ENCODE measurements at places on chromosomes 7 and 10.
A peak's percentile ranks its signal among the peaks of the same experiment; 100 is the strongest.

- DNase-seq, result no peak
These were observed 23.1 kb downstream of the CALHM2 start for GRCh38 chr10:103428989-103429643.

DNA sequence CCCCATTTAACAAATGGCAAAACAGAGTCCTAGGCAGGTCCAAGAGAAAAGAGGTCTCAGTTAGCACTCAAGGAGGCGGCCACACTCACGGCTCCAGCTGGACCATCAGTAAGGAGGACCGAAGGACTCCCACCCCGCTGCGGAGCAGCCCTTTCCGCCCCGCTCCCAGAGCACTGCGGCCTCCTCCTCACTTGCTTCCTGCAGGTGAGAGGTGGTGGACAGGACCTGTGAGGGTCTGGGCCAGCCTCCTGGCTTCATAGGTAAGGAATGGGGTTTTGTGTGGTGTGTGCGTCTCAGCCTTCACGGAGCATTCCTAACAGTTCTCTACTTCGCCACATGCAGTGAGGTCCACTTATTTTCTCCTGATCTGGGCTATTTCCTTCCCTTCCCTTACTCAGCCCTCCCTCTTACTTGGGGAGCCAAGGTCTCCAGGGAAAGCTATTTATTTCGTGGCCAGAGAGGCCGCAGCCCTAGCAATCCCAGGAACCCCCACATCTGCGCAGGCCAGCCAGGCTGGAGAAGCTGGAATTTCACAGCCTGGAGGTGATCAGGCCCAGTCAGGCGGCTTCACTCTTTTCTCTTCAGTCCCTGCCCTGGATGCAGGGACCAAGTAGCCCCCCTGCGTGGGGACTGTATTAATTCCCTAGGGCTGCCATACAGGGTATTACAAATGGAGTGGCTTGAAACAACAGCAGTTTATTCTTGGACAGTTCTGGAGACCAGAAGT is 45.9 kb downstream of the ZNF783 start:
- no peak for DNase-seq

DNA sequence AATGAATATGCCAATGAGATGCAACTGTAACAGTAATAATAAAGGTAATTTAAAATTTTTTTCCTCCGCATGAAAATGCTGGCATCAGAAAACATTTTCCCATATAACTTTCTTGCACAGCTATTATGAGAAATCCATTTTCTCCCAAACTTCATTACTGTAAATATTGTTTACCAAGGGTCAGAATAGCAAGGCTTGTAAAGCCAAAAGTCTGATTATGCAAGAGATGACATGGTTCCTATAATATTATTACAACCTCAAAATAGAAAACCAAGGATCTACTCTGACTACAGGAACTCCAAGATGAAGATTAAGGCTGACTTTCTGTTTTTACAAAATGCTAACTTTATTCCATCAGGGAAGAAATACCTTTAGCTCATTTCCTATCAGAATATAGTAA is 162.7 kb upstream of the CDK1 start:
- DNase-seq, result no peak

DNA sequence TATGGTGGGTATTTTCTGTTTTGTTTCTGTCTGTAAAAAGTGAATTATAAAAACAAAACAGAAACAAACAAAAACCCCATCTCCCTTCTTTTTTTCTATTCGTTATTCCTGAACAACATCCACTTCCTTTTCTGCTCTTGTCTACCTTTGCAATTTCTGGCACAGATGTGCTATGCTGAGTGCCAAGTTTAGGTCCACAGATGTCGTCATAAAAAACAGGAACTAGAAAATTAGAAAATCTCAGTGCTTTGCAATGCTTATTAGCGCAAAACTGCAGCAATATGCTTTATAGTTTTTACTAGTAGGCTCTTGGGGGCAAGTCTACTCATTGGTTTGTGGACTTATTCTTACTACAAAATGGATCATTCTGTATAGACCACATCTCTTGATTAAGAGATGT is 94.2 kb upstream of the PRKCQ start:
- DNase-seq, result no peak

GRCh38 chr7:30084212-30084611 is 50.6 kb upstream of the MTURN start:
- no peak for DNase-seq

GRCh38 chr7:24821045-24821753 is 63.9 kb upstream of the GSDME start:
- DNase-seq, result peak; percentile 16

GRCh38 chr7:127678947-127679346 is 27.0 kb downstream of the SND1 start:
- no peak for DNase-seq

- DNase-seq, result no peak
These were observed 100.2 kb downstream of the AGMO start for GRCh38 chr7:15461576-15461975.

DNA sequence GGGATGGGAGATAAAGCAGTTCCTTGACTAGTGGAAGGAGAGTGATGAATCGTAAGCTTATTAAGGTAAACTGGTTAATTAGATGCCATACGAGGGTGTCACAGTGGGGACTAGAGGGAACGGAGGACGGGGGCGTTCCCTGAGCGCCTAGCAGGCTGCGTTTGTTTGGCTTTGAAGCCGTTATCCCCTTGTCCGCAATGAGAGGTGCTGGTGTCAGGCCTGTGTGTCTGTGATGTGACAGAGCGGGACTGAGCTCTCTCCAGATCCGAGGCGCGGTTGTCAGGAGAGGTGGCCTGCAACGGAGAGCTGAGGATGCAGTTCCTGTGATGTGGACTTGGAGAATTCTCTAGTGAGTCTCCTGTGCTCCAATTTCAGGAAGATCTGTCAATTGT is 60.0 kb upstream of the PRPS1L1 start:
- peak; percentile 45 for DNase-seq

GRCh38 chr10:73553761-73554160 is 37.4 kb downstream of the USP54 start:
- no peak for DNase-seq

- no peak for DNase-seq
These were observed 69.4 kb downstream of the SH3PXD2A start for GRCh38 chr10:103786020-103786419.

DNA sequence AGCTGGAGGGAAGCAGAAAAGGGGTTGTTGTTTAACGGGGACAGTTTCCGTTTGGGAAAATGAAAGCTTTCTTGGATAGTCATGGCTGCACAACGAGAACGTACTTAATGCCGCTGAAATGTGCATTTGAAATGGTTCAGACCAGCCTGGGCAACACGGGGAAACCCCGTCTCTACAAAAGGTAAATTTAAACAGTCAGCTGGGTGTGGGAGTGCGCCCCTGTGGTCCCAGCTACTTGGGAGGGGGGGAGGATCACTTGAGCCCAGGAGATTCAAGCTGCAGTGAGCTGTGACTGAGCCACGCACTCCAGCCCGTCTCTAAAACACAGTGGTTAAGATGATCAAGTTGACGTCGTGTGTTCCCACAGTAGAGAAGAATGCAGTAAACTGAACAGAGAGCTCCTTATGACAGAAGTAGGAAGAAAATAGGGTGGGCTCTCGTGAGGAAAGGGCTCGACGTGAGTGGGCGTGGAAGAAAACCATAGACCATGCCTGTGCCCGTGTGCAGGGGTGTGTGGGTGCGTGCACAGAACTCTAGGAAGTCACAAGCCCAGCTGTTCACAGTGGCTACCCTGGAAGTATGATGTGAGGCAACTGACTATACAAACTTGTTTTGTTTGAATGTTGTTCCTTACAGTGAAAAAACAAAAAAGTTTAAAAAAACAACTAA is 4.1 kb upstream of the FUOM start:
- DNase-seq, result no peak

DNA sequence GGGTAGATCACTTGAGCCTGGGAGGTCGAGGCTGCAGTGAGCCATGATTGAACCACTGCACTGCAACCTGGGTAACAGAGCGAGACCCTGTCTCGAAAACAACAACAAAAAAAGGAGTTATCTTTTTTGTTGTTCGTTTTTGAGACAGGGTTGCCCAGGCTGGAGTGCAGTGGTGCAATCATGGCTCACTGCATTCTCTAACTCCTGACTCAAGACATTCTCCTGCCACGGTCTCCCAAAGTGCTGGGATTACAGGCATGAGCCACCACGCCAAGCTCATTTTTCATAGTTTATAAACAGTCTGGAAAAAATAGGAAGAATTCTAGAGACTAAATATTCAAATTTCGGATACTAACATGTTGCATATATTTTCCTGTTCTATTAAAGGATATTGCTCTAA is 29.4 kb downstream of the SFXN4 start:
- no peak for DNase-seq

GRCh38 chr10:11345224-11346054 is 266.0 kb downstream of the USP6NL start:
- no peak for DNase-seq

DNA sequence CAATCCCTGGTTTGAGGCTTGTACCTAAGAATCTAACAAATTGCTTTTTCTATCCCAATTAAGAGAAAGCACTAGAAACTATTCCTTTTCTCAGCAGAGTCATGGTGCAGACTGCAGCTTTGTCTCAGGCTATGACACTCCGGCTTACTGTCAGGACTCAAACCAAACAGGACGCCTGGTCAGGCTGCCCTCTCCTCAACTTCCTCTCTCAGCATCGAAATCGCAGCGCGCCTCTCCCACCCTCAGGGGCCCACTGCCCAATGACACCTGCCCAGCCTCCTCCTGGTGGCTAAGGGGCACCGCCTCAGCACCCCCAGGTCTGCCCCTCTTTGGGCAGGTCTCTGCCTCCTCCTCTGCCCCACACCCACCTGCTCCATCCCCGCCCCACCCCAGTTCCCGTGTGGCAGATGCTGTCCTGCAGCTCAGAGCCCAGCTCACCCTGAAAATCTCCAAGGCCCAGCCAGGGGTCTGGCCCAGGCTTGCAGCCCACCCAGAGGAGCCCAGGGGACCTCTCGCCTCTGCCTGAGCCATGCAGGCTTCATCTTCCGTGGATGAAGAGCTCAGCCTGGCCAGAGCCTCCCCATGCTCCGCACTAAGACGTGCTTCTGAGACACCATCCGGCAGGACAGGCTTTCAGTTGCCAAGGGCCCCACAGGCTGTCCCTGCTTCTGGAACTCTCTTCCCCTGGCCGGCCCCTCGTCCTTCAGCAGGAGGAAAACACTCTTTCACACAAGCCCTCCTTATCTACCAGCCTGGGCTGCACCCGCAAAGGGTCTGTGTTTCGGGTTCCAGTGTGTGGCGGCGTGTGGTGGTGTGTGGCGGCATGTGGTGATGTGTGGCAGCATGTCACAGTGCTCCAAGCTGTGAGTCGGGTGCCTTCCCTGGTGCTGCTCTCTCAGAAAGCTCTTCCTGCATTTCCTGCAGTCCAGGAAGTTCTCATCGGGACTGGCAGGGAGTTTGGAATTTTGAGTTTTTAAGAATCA is 16.4 kb upstream of the PTPRN2 start:
- no peak for DNase-seq

- DNase-seq, result no peak
These were observed 45.6 kb upstream of the SCIN start for GRCh38 chr7:12524794-12525386.

DNA sequence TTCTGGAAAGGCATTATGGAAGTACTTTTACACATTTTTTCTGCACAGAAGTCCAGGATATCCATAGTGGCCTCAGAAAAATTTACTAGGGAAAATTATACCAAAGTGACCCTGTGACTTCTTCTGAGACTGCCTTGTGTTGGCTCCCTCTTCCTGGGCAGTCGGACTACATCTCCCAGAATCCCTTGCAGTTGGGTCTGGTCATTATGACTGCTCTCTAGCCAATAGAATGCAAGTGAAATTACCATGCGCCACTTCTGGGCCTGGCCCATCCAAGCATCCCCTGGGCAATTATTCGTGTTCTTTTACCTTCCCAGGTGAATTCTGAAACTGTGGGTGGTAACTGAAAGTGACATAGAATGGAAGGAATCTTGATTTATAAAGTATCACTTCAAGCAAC is 430.9 kb downstream of the ACTR3B start:
- DNase-seq, result no peak

All from dorsolateral prefrontal cortex (tissue), 122 donors.